Activated CD4-positive, alpha-beta T cell treated with anti-CD3 and anti-CD28 coated beads, Interleukin-2, Interleukin-4, amounts not matched to agents 100 ng/mL and 50 ng/mL, durations not matched to agents 16 hours and 8 hours (primary cell): ENCODE measurements at places on chromosomes 3 and 15.

DNA sequence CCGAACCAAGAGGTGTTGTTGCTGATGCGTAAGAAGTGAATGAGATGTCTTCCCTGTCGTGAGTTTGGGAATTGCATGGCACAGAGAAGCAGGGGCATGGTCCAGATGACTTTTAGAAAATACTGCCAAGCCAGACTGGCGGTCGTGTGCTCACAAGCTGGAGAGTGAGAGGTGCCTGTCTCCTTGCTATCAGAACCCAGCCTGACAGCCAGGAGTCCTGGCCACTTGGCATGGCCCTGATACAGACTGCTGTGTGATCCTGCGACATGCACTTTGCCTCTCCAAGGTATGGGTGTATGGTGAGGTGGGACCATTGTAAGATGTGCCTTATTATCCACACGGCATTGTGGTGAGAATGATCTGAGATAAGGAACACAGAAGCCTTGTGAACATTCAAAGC is 93.0 kb downstream of the SMAD3 start:
- DNase-seq: no peak

DNA sequence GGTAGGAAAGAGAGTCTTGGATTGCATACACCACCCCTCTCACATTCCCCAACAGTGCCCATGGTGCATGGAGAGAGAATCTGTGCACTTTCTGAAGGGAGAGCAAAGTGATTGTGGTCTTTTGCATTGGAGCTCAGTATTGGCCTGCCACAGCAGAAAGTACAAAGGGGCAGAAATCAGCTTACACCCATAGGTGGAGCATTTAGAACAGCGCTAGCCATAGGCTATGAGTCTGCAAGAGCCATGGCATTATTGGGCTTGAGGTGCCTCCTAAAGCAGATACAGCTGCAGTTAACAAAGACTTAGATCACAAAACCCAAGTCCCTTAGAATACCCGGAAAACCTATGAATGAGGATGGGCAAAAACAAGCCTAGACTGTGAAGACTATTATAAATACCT is 21.8 kb downstream of the SI start:
- no peak for DNase-seq

- DNase-seq: no peak
Measured at GRCh38 chr3:1506090-1506489, 413.3 kb downstream of the CNTN6 start.

DNA sequence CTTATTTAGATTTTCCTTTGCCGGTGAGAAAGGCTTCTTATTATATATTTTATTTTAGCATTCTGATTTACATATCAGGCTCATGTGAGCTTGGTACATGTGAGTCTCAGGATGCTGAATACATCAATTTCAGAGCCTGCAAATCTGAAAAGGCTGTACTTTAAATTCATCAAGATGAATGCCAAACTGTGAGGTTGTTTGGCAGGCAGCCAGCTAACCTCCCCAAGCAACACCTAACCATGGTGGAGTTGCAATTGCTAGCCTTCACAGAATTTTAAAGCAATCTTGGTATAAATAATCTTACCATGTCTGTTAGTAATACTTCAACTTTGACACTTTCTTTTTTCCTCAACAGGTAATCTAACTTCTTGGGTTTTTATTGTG is 252.5 kb downstream of the CDIN1 start:
- no peak for DNase-seq

DNA sequence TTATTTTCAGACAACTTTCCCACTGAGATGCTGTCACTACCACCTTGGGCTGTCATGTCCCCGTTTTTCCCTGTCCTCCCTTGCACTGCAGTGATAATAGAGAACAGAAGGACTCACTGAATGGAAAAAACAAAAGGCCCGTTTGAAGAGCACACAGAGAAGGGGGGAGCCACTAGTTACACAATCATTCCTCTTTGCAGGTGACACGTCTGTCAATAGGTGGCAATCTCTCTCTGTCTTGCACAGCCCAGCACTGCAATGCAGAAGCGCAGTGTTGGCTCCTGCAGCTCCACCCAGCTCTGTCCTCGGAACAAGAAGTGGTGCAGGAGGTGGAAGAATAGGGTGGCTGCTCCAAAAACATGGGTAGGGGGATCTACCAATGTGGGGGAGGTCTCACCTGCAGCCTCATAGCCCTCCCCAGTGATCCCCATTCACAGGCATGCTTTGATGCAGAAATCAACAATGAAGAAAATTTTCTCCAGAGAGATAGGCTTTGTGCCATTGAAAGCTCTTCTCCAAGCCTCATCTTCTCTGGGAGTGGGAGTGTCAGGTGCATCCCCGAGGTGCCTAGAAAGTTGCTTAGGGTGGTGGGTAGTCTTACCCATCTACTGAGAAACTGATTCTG is 31.8 kb downstream of the FSTL1 start:
- peak; percentile 36 for DNase-seq

DNA sequence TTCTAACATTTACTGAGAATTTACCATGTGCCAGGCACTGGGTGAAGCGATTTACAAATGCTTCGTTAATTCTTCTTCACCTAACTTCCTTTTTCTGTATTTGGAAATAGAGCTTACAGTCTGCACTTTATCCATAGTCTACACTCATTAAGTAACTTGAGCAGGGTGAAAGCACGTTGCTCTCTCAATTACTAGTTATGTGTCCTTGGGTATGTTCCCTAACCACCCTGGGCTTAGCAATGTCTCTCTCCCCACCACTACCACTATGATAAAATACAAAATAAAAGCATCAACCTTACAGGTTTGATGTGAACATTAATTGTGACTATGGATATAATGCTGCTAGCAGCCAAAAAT is 172.9 kb upstream of the SLC2A2 start:
- no peak for DNase-seq

- DNase-seq: no peak
Measured at GRCh38 chr3:24133436-24133835, 188.3 kb downstream of the NR1D2 start.

GRCh38 chr15:81785679-81786078 is 260.1 kb downstream of the MEX3B start:
- no peak for DNase-seq

DNA sequence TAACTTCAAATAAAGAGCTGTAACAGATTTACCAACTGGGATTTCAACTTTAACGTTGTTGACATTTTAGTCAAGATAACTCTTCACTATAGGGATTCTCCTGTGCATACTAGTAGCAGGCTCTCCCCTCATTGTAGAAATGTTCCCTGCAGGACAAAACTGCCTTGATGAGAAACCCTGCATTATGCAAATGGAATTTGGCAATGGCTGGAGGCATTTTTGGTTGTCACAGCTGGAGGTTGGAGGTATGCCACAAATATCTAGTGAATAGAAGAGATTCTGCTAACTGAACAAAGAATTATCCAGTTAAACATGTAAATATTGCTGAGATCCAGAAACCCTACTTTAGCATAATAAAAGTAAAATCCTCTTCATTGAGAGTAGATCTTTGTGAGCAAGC is 928.8 kb upstream of the ALCAM start:
- no peak for DNase-seq

DNA sequence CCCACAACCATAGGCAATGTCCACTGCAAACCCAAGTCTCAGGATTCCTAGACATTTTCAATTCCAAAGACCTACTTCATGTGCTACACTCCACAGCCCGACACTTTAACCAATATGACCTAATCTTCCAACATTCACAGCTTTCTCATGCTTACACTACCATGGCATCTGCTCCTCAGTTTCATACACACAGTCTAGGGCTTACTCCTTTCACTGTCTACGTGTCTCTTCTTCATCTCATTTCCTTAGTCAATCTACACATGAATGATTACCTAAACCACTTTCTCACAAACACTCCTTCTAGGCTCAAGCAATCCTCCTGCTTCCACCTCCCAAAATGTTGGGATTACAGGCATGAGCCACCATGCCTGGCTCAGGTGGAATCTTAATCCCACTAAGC is 106.3 kb downstream of the STAG1 start:
- no peak for DNase-seq

- DNase-seq: no peak
Measured at GRCh38 chr3:61565569-61565968, 4.2 kb downstream of the PTPRG start.

DNA sequence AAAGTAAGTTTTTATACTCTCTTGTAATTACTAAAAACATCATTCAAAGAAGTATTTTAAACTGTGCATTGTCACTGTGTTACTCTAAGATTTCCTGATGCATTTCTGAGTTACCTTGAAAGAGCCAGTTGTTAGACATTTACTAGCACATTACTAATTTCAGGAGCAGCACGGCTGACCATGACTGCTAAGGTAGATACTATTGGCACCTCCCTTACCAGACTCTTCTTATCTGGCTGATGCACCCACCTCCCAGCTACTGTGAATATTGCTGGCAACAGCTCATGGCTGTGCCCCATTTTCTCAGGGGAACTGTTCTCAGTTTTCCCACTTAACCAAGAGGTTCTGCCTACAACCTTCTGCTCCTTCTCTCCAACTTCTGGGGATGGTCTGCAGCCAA is 29.4 kb downstream of the COL6A5 start:
- no peak for DNase-seq

DNA sequence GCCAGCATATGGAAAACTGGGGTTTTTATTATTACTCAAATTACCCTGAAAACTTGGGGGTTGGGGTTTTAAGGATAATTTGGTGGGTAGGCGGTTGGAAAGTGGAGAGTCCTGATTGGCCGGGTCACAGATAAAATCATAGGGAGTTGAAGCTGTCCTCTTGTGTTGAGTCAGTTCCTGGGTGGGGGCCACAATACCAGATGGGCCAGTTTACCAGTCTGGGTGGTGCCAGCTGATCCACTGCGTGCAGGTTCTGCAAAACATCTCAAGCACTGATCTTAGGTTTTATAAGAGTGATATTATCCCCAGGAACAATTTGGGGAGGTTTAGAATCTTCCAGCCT is 4.9 kb upstream of the ZNF662 start:
- peak; percentile 34 for DNase-seq

DNA sequence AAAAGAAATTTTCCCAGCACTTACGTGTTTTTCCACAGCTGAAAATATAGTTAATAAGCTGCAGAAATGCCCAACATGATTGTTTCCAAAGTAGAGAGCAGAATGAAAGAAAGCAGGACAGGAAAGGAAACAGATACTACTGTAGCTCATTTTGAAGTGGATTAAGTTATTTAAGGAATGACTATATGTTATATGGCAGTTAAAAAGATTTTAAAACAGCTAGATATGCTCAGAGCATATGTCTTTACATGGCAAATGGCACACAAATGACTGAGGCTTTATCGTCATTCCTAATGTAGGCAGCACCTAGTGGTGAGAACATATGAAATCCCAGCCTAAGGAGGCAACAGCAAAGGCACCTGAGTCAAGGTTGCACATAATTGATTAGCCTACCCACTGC is 106.6 kb upstream of the SEMA6D start:
- no peak for DNase-seq
